ENCODE measurements at places on chromosomes 4 and X. TPM values are rescaled to one million over a fixed set of nuclear protein-coding genes. Genes with fewer than 3 reads are reported as not detected.

GPR173 gene
- 1.9 TPM for total RNA-seq

ITGB1BP2 gene
- total RNA-seq = 0.43 TPM

DGKK gene
- not detected for total RNA-seq

PGAM4 gene
- total RNA-seq = not detected

RHOXF2 gene
- not detected for total RNA-seq

SLC7A11 gene
- total RNA-seq = 37.5 TPM

LDB2 gene
- 191 TPM for total RNA-seq

CXorf49B gene
- total RNA-seq = not detected

MAGEA1 gene
- total RNA-seq = not detected

NDP gene
- 0.34 TPM for total RNA-seq

SLIT2 gene
- 4.4 TPM for total RNA-seq

PLXNB3 gene
- 0.95 TPM for total RNA-seq

FOXR2 gene
- not detected for total RNA-seq
